Stimulated activated naive CD8-positive, alpha-beta T cell treated with anti-CD3 and anti-CD28 coated beads, Interleukin-15, Interleukin-2, amounts not matched to agents 100 U/mL and 50 U/mL, for 24 hours (primary cell): ENCODE measurements at places on chromosomes 4 and X.

DNA sequence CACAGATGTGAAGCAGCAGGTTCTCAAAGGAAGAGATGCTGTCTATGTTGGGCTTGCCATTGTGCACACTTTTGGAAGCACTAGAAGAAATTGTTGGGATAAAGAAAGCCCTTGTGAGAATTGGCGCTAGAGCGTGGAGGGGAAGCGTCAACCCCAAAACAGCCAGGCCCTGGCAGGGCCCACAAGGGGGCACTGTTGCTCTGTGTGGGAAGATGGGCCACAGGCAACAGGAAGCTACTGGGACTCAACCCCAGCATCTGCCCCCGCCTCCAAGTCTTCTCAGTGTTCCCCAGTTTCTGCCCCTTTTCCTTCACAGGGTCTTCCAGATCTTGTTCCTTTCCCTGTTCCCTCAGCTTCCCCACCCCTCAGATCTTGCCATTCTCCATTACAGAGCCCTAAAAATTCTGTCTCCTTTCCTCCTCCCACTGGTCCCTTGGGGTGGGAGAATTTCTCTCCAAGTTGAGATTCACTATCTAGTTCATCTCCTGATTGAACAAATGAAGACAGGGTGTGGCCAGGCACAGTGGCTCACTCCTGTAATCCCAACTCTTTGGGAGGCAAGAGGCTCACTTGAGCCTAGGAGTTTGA, 85.5 kb downstream of the STARD8 start:
- peak; percentile 70 for DNase-seq

- DNase-seq, result no peak
Observed at GRCh38 chr4:6104541-6105130, 86.4 kb upstream of the C4orf50 start.

GRCh38 chr4:39476187-39476895, 17.5 kb downstream of the LIAS start:
- no peak for DNase-seq

- DNase-seq, result no peak
Observed at GRCh38 chr4:87188048-87188447, 32.4 kb downstream of the KLHL8 start.
